ENCODE measurements at places on chromosomes 16 and 17.

GRCh38 chr17:57898487-57899311 lies 48.9 kb upstream of the MRPS23 start:
- no peak for DNase-seq

GRCh38 chr17:38317081-38317480 lies 20.1 kb downstream of the MRPL45 start:
- DNase-seq = no peak

DNA sequence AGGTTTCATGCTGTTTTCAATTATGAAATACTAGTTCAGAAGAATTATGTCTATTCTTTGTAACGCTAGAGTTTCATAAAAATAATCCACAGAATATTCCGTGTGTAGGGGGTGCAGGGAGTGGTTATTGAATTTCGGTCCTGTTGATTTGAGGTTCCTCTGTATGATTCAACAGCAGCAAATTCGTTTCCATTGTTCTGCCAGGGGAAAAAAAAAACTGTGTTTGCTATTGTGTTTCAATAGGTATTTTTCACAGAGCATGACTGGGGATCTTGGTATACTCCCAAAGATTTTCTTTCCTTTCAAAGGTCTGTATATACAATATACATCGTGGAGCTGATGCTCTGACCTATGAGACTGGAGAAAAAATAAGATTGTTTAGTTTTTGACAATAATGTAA lies 15.8 kb downstream of the SHISA9 start:
- no peak for DNase-seq

- DNase-seq = no peak
Observed at GRCh38 chr16:53297477-53297876, 136.8 kb upstream of the RBL2 start.

DNA sequence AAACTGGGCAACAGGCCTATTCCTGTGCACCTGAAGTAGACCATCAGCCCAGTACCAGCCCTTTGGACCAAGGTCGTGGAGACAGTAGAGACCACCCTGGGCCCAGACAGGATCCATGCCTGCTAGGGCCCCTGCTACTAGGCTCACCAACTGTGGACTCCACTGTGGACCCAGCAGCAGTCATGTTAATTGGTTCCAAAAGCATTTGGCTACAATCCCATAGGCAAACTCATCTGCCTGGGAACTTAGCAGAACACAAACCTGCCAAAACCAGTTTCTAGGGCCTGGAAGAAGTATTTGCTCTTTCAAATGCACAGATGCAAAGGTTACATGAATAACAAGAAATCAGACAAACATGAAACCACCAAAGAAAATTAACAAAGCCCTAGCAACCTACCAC lies 53.1 kb downstream of the ACSM2A start:
- DNase-seq = no peak
